ENCODE measurements at places on chromosomes 3 and 15. TPM values are rescaled to one million over a fixed set of nuclear protein-coding genes. Genes with fewer than 3 reads are reported as not detected.

The DUOXA1 gene
- polyA plus RNA-seq, result not detected

The PLSCR2 gene
- not detected for polyA plus RNA-seq

The CACNA1D gene
- polyA plus RNA-seq, result 0.07 TPM

The SNURF gene
- 4.3 TPM for polyA plus RNA-seq

The GHSR gene
- not detected for polyA plus RNA-seq

The CISH gene
- polyA plus RNA-seq, result 4.0 TPM

DNA sequence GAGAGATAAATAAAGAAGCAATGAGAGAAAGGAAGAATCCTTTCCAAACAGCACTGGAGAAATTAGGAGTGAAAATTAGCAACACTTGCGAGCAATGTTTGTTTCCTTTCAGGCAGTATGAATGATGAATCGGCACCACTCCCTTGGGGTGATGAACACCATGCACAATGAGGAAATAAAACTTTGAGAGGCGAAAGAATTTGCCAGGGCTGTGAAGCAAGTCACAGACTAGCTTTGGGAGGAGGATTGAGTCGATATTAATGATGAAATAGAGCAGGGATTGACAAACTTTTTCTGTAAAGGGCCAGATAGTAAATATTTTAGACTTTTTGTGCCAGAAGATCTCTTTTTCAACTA, 237.7 kb downstream of the AGBL1 start:
- H3K4me1 ChIP-seq, result no peaks in the 10 kb centered on the region
- no peaks in the 10 kb centered on the region for H3K36me3 ChIP-seq
- H3K27ac ChIP-seq, result no peak overlapping the region
- H3K4me3 ChIP-seq, result no peak overlapping the region

DNA sequence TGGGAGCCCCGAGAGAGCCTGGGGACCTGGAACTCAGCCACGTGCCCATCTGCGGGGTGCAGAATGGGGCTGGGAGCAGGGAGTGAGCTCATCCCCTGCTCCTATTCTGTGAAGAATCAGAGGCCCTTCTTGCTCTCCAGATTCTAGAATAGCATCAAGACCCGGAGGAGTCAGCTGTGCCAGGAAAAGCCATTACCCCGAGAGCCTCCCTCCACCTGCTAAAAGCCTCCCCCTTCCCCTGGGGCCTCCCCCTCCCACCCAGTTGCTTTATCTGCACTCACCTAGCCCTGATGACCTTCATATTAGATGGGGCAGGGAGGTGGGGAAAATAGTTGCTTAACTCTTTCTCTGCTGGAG, 23.1 kb downstream of the CCDC33 start:
- peaks cover 83% of the 10 kb centered on the region for H3K27me3 ChIP-seq
- H3K36me3 ChIP-seq, result no peaks in the 10 kb centered on the region
- DNase-seq, result no peak
- H3K4me3 ChIP-seq, result no peak overlapping the region
- H3K27ac ChIP-seq, result no peak overlapping the region

DNA sequence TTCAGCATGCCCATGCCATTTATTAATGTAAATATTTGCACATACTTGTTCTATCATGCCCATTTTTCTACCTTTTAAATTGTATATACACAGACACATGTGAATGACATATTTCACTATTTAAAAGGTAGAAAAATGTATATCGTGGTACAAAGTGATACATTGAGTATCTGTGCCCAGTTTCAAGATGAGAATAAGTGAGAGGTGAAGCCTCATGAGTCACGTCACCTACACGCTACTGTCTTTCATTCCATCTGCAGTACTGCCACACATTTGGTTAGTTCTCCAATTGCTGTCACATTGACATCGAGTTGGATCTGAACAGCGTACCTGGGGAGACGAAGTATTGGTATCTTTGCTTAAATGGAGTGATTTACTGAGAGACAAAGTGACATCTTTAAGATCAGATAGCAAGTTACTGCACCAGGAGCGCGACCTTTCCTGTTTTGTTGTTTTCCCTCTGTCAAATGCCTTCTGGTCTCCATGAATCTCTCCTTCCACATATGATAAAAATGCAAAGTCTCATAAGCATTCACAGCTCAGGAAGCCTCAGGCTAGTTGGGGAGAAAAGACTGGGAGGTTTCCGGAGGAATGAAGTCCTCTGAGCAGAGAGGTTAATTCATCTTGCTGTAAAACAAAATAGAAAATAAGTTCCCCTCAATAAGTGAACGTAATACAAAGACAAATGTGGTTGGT, 12.0 kb downstream of the GREM1 start:
- no peaks in the 10 kb centered on the region for H3K27me3 ChIP-seq
- no peak for DNase-seq
- peaks cover 49% of the 10 kb centered on the region for H3K36me3 ChIP-seq
- H3K27ac ChIP-seq, result no peak overlapping the region
- H3K4me3 ChIP-seq, result no peak overlapping the region
- peaks cover 5% of the 10 kb centered on the region for H3K4me1 ChIP-seq

DNA sequence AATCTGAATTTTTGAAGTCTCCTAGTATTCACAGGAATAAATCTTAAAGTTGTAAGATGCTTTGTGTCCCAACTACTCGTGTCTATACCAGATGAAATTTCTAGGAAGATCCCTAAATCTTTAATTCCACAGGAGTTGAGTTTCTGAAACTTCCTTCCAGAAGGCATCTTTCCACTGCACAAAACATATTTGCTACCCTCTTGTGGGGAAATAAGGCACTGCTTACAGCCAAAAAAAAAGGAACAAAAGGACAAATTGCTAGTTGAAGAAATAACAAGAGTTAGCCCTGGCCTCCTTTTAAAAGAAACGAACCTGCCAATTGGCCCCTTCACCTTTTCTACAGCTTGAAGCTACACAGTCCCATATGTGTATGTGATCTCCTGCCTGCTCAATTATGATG, 54.0 kb downstream of the TAFA4 start:
- no peak overlapping the region for H3K4me3 ChIP-seq
- DNase-seq, result peak; percentile 20
- H3K27ac ChIP-seq, result no peak overlapping the region
- no peaks in the 10 kb centered on the region for H3K36me3 ChIP-seq

DNA sequence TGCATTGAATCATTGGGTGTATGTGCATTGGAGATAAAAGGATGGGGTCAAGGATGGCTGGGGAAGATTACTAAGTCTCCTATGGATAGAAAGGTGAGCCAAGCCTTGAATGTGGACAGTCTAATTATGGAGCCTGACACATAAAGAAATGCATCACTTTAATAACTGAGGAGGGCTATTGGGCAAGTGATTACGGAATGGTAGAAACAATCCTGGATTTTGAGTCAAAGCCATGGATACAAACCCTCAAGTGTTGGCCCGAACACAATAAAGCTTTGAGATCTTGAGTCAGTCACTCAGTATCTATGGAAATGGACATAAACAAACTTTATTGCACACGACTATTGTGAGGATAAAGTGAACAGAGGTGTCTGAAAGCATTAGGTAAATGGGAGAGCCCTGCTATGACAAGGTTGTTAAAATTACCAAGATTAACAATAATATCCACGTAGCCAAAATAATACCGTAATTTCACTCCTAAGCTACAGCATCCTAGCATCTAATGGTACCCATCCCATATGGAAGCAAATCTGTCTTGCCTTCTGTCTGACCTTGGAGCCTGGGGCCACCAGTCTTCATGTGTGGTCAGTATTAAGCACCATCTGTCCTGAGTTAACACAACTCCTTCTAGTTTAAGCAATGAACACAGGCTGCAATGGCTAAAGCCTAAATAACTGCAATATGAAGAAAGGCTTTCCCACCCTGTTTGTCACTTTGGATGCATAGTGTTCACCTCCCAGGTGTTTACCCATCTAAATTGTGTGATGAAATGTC, 136.9 kb upstream of the PRICKLE2 start:
- H3K36me3 ChIP-seq, result no peaks in the 10 kb centered on the region
- no peak overlapping the region for H3K4me3 ChIP-seq
- DNase-seq, result peak; percentile 50
- H3K4me1 ChIP-seq, result no peaks in the 10 kb centered on the region

GRCh38 chr3:30944124-30944523, 49.7 kb upstream of the GADL1 start:
- no peak overlapping the region for H3K27ac ChIP-seq
- no peaks in the 10 kb centered on the region for H3K27me3 ChIP-seq
- H3K4me1 ChIP-seq, result no peaks in the 10 kb centered on the region
- DNase-seq, result no peak

DNA sequence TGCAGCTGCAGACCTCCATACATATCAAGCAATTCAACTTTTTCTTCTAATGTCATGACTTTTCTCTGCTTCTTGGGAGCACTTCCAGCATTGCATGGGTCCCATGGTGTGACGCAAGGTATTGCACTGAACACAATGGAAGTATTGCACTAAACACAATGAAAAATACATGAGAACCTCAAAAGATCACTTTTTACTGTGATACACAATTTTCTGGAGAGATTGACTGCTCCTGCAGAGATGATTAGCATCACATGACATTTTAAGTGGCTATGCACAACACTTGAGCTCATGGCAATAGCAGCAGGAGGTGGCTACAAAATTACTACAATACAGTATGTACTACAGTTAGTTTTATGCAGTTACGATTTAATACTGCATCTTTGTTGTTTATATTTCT, 113.5 kb upstream of the BHLHE40 start:
- no peak for DNase-seq
- no peak overlapping the region for H3K27ac ChIP-seq
- no peaks in the 10 kb centered on the region for H3K27me3 ChIP-seq
- H3K36me3 ChIP-seq, result no peaks in the 10 kb centered on the region

GRCh38 chr3:30248423-30248822, 358.0 kb upstream of the TGFBR2 start:
- H3K36me3 ChIP-seq, result no peaks in the 10 kb centered on the region
- no peaks in the 10 kb centered on the region for H3K27me3 ChIP-seq
- H3K4me1 ChIP-seq, result peaks cover 2% of the 10 kb centered on the region
- H3K4me3 ChIP-seq, result no peak overlapping the region
- no peak overlapping the region for H3K27ac ChIP-seq

DNA sequence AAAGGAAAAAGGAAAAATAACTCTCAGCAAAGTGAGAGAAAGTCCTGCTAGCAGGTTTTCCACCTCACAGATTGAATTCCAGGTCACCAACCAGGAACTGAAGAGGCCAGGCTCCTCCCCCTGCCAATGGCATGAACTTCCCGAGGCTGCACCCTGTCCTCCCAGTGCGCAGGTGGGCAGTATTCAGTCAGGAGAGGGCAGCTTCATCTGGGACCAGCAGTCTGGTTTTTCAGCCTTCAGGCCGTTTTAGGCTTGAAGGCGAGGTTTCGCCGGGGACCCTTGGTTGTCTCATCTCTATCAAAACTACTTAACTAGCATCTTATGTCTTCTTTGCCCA, 41.2 kb downstream of the TRAT1 start:
- no peaks in the 10 kb centered on the region for H3K36me3 ChIP-seq
- no peak overlapping the region for H3K4me3 ChIP-seq
- H3K27me3 ChIP-seq, result no peaks in the 10 kb centered on the region
- H3K4me1 ChIP-seq, result peaks cover 6% of the 10 kb centered on the region

DNA sequence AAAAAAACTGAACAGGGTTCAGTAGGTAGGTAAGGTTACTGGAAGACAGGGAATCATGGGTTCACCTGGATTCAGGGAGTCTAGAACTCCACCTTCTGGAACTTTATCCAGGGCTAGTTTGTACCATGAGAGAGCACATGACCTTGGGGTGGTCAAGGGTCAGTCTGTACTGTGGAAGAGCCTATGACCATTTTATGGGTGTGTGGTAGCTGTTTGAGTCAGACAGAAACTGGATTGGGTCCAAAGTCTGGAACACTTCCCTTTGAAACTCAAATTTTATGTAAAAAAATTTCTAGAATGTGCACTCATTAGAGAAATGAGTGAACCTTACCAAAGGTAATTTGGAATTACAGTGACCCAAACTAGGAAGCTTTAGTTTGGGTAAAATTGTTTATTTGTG, 486.0 kb upstream of the AGTR1 start:
- no peaks in the 10 kb centered on the region for H3K27me3 ChIP-seq
- no peaks in the 10 kb centered on the region for H3K36me3 ChIP-seq
- H3K27ac ChIP-seq, result no peak overlapping the region
- peak; percentile 17 for DNase-seq
- no peak overlapping the region for H3K4me3 ChIP-seq

GRCh38 chr3:119944091-119944490, 150.2 kb downstream of the GSK3B start:
- no peak for DNase-seq
- H3K4me3 ChIP-seq, result no peak overlapping the region
- no peaks in the 10 kb centered on the region for H3K4me1 ChIP-seq
- H3K27ac ChIP-seq, result no peak overlapping the region
- peaks cover 2% of the 10 kb centered on the region for H3K36me3 ChIP-seq

GRCh38 chr15:73196113-73196512, 143.8 kb downstream of the NEO1 start:
- H3K27ac ChIP-seq, result no peak overlapping the region
- no peak overlapping the region for H3K4me3 ChIP-seq
- H3K27me3 ChIP-seq, result no peaks in the 10 kb centered on the region
- H3K4me1 ChIP-seq, result peaks cover 2% of the 10 kb centered on the region
- 0 out of 2 replicates have a peak, but pooled peaks cover 2% of the 10 kb centered on the region for H3K36me3 ChIP-seq

DNA sequence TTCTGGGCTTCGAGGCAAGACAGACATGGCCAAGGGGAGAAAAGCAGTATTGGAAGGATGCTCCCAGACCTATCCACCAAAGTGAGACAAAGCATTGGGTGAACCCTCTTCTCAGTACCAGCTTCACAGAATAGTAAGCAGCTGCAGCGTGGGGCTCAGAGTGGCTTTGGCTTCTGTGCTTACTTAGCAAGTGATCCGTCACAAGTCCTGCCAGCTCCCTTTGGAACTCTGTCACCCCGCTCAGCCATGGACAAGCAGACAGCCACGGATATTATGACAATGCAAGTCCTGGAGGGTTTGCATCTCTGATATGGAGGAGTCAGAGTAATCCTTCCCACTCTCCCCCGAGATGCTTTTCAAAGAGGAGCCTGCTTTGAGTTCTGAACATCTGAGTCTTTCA, 90.8 kb downstream of the SLCO3A1 start:
- no peaks in the 10 kb centered on the region for H3K27me3 ChIP-seq
- peaks cover 10% of the 10 kb centered on the region for H3K4me1 ChIP-seq
- H3K27ac ChIP-seq, result no peak overlapping the region
- DNase-seq, result no peak
- H3K4me3 ChIP-seq, result no peak overlapping the region

DNA sequence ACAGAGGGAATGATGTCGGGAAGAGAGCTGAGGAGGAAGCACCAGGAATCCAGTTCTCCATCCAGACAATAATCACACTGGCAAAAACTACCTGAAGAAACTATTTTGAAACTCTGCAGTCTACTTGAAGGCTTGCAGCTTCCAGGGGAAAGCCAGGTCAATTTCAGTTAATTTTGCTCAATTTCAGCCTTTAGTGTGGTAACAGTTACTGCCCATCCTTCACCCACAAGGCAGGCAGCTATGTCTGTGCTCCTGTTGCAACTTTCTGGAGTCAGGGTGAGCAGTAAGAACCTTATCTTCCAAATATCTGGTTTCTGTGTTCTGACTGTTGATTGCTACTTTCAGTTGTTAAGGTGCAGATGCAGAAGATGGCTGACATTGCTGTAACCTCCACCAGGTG, 221.7 kb downstream of the ADAMTS17 start:
- no peak overlapping the region for H3K27ac ChIP-seq
- H3K4me1 ChIP-seq, result peaks cover 3% of the 10 kb centered on the region
- no peak for DNase-seq
